Stimulated activated naive CD4-positive, alpha-beta T cell (primary cell): ENCODE measurements at places on chromosomes 6 and 20.

GRCh38 chr6:99608059-99608885 lies 1.6 kb downstream of the PRDM13 start:
- no peak for DNase-seq

DNA sequence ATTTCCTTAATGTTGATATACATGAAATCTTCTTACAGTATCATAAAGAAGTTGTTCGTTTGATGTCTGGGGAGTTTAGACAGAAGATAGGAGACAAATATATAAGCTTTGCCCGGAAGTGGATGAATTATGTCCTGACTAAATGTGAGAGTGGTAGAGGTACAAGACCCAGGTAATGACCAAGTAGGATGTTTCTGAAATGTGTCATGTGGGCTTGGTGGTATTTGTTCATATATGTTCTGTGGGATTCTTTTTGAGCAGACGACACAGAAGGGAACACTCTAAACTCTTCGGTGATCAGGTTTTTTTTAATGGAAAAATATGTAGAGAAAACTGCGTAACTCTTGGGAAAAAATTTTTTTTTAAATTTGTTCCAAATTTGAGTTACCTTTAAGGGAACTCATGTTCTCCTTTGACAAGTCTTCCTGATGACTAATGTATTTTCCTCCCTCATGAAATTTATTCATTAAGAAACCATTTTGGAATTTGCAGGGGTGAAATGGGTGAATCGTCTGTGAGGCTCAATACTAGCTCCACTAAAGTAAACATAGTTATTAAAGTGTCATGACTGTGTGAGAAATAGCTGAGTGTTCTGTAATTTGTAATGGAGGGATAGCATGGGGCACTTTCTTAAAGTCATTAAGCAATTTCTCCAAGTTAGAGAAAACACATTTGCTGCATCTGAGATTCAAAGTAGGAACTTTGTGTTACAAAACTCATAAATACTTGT lies 100.6 kb downstream of the MAP3K4 start:
- DNase-seq, result no peak

GRCh38 chr6:75926293-75927168 lies 145.9 kb downstream of the IMPG1 start:
- no peak for DNase-seq

DNA sequence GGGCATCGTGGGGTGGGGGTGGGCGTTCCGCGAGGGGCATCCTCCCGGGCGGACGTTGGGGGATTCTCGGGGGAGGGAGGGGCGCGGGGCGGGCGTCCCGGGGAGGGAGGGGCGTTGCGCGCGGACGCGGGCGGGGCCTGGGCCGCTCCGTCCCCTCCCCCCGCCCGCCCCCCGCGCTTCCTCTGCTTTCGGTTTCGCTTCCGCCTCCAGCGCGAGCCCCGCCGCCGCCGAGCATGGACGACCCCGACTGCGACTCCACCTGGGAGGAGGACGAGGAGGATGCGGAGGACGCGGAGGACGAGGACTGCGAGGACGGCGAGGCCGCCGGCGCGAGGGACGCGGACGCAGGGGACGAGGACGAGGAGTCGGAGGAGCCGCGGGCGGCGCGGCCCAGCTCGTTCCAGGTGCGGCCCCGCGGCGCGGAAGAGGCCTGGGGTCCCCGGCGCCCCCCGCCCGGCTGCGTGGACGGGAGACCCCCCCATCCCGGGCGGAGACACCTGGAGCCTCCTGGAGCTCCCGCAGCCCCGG lies at the start of gene OGFR:
Gene OGFR, plus strand, starts transcription at position 209 of the 528 bp plus-strand sequence. Its CDS starts 25 bp downstream, at position 234.
- peak; percentile 36 for DNase-seq

GRCh38 chr6:121584586-121585369 lies 149.3 kb downstream of the GJA1 start:
- DNase-seq, result no peak

- DNase-seq, result no peak
Measured at GRCh38 chr6:157798851-157799250, 24.2 kb upstream of the SNX9 start.

- no peak for DNase-seq
Measured at GRCh38 chr6:121694389-121694788, 258.9 kb downstream of the GJA1 start.

- no peak for DNase-seq
Measured at GRCh38 chr6:40925341-40925740, 113.7 kb downstream of the UNC5CL start.

DNA sequence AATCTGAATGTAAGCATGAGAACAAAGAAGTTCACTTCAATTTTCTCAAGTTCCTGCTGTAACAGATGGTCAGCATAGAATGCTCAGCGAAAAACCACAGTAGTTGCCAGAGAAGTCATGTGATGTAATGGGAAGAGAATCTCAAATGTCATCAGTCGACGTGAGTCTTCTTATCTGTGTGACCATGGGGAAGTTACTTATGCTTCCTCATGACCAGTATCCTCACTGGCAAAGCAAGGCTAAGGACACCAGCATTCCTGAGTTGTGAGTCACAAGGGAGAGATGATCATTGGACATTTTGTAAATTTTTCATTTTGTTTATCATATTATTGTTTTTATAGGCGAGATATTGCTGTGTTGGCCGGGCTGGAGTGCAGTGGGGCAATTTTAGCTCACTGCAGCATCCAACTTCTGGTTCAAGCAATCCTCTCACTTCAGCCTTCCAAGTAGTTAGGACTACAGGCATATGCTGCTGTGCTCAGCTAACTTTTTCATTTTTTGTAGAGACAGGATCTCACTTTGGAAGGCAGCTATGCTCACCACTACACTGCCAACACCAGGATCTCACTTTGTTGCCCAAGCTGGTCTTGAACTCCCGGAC lies 21.9 kb downstream of the SGK1 start:
- no peak for DNase-seq

- no peak for DNase-seq
Measured at GRCh38 chr20:17171746-17172280, 55.0 kb upstream of the PCSK2 start.

DNA sequence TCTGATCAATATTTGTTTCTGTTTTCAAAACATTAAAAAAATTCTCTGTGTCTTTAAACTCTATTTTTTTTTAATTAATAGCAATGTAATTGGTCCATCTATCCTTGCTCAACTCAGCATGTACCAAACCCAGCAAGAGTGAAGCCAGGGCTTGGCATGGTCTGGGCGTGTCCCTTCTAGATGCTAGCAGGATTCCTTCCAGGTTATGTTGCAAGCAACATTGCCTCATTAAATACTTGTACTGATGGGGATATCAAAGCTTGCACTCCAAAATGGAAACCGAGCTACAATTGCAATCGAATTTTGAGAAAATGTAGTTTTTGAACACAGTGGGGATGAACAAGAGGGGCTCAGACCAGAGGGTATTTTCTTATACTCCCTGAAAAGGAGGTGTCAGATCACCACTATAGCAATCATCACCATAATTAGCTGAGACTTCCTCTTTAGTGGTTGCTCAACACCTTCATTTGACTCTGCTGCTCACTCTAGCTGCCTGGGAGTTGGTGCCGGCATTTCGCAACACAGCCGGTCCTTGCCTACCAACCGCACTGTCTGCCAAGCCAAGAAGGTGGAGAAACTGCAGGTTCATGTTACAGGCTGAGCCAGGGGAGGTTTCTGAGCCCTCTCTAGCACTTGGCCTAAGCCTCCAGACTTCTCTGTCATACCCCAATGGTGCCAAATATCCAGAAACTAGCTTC lies 67.8 kb upstream of the RALGAPA2 start:
- DNase-seq, result no peak

DNA sequence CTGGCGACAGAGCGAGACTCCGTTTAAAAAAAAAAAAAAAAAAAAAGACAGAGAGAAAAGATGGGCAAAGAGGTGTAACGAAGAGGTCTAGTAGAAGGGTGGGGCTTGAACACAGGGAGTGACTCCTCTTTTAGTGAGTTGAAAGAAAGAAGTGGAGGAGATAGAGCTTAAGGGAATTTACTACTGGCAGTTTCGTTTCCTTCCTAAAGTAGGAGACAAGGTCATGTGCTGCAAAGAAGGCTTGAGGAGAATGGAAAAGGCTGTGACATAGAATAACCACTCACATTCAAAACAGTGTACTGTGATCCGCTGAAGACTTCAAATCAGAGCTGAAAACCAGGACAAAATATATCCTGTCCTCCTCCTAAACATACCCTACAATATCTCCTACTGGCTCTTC lies 63.8 kb upstream of the EIF2S2 start:
- no peak for DNase-seq

DNA sequence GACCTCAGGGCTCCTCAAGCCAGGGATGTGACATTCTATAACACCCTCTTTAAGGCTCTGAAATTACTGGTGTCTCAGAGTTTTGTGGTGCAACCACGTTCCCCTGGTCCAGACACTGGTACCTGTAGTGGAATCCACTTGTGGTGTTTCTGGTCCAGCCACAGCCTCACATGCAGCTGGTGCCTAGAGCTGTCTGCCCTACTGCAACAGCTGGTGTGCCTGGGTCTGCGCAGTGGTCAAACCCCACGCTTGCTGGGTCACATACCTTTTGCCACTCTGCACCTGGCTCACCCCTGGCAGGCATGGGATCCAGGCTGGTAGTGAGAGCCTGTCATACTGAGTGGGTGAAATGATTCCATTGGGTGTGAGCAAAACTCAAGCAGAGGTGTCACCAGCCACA lies 1230.2 kb upstream of the EYS start:
- DNase-seq, result no peak

DNA sequence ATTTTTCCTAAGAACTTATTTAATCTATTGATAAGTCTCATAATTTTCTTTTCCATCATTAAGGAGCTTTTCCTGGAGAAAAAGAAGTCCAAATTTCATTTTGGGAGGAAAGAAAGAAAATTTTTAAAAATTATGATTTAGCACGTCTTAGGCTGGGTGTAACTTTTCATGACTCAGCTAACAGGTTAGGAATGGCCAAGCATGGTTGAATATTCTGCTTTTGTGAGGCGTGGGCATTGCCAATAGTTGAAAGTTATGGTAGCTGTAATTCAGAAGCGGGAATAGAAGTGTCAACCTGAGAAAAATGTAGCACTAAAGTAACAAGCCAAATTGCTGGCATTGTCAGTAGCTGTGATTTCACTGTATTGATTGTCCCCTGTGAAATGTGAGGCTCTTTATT lies 77.2 kb upstream of the ARID1B start:
- DNase-seq, result no peak

- no peak for DNase-seq
Measured at GRCh38 chr6:156379392-156380289, 397.5 kb upstream of the ARID1B start.

GRCh38 chr20:1932971-1933370 lies 37.8 kb downstream of the SIRPA start:
- DNase-seq, result no peak

GRCh38 chr6:52438926-52439325 lies 18.8 kb downstream of the EFHC1 start:
- no peak for DNase-seq

GRCh38 chr20:25191051-25191450 lies 4.5 kb upstream of the ENTPD6 start:
- DNase-seq, result no peak

GRCh38 chr6:156909212-156910010 lies 132.2 kb downstream of the ARID1B start:
- no peak for DNase-seq

DNA sequence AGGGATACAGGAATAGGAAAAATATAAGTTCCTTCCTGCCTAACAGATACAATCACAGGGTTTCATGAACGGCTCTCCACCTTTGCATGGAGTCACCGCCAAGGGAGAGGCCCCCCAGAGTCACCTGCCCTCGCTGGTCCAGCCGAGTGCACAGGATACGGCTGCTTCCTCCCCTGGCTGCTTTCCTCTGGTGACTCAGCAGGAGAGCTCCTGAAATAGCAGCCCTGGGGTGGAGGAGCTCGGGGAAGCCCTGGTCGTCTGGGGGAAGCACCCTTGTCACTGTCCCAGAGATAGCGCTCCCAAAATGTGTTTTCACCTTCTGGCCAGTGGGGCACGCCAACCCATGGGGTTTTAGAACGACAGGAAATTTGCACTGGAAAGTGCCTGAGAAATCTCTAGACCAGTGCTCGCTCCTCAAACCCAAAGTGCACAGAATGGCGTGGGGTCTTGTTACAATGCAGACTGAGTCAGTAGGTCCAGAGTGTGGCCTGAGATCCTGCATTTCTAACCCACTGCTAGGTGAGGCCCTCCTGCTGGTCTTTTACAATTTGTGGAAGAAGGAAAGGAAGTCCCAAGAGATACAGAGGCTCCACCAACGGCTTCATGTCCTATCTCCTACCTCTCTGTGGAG lies 35.9 kb upstream of the FAM50B start:
- DNase-seq, result no peak

DNA sequence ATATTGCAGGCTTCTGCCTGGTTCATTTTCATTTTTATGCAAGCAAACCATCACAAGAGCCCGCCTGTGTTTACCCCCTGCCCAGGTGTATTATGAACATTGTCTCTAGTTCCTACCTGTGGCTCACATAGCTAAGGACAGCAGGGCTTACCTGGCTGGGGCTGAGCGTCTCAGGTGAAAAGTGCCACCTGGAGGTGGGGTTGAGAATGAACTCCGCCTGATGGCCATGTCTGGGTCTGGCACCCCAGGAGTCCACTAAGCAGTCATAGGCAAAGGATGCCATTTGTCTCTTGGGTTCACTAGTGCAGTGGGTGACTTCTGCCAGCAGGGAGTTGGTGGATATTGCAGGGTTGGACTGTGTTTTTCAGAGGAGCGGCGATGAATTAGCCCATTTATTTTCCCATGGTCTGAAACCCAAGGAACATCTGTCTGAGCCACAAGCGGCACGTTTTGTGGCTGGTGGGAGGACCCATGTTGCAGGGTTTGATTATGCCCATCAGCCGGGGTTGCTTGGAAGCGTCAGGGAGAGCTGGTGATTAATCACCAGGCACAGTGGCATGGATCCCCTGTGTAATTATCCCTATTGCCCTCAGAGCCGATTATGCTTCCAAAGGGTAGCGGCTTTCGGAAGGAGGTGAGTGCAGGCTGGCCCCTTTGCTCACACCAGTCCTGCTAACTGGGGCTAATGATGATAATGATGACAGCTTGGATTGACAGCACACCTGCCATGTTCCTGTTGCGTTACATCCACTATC lies 92.1 kb downstream of the CDH26 start:
- no peak for DNase-seq

DNA sequence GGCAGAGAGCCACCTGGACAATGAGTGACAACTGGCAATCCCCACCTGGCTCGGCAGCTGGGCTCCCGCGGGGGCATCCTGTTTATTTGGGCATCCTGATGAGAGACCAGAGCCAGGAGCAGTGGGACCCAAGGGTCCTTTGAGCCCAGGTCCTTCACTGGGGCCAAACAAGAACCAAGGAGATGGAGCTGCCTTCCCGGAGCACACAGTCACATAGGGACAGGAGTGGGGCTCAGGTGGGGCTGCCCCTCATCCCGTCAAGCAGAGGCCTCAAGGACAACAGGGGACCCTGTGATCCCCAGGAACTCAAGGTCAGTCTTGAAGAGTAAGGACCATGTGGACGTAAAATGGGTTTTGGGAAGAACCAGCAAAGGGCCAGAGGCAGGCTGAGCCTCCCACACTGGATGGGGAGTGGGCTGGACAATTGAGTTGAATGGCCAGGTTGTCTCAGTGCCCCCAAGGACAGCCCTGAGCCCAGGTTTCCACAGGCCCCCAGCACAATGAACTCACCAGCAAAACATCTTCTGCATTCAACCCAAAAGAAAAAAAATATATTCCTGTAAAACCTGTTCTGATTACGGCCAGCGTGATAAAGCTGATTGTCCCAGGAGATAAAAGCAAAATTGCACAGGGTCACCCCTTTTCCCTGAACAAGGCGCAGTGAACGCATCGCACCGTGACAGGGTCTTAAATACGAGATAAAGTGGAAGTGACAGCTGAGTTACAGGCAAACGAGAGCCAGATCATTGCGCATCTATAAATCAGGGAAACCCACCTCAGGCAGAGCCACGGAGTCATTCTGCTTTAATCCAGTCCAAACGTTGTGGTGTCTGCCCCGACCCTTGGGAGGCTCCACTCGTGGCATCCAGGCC lies 86.2 kb downstream of the ANKRD60 start:
- no peak for DNase-seq
